Heart right ventricle (tissue), 16 donors: ENCODE measurements at places on chromosomes 12 and 14.

GRCh38 chr14:90533591-90534021 lies 136.8 kb downstream of the CALM1 start:
- DNase-seq: no peak

DNA sequence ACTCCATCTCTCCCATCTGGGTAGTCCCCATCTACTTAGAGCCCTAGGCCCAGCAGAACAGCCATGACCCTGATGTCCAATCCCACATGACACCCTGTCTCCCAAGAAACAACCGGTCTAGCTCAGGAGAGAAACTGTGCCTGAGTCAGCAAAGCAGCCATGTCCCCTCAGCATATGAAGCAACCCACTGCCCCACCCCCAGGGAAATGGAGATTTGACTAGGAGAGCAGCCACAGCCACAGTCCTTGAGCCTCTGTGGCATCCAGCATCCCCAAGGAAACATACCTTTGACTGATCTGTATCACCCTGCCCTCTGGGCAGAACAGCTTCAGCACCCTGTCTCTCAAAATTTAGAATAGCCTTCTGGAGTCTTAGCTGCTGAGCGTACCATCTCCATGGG lies 641.9 kb upstream of the FBXO33 start:
- DNase-seq: no peak

DNA sequence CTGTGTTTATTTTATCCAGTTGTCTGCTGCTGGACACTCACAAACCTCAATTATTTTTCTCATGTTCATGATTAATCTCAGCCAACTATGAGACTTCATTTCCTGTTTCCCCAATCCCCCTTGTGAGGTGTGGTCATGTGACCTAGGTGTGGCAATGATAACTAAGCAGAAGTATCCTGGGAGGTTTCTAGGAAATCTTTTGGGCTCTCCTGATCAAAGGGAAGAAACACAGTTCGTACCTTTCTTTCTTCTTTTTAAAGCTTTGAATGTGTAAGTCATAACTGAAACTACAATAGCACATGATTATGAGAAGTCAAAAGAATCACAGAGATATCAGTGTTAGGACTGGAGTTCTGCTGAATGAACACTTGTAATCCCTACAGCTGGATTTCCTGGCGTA lies 34.4 kb upstream of the MANSC4 start:
- DNase-seq: no peak

GRCh38 chr12:6198051-6198450 lies 2.1 kb upstream of the CD9 start:
- no peak for DNase-seq

- DNase-seq: no peak
Measured at GRCh38 chr12:113722747-113723146, 243.4 kb downstream of the RBM19 start.

DNA sequence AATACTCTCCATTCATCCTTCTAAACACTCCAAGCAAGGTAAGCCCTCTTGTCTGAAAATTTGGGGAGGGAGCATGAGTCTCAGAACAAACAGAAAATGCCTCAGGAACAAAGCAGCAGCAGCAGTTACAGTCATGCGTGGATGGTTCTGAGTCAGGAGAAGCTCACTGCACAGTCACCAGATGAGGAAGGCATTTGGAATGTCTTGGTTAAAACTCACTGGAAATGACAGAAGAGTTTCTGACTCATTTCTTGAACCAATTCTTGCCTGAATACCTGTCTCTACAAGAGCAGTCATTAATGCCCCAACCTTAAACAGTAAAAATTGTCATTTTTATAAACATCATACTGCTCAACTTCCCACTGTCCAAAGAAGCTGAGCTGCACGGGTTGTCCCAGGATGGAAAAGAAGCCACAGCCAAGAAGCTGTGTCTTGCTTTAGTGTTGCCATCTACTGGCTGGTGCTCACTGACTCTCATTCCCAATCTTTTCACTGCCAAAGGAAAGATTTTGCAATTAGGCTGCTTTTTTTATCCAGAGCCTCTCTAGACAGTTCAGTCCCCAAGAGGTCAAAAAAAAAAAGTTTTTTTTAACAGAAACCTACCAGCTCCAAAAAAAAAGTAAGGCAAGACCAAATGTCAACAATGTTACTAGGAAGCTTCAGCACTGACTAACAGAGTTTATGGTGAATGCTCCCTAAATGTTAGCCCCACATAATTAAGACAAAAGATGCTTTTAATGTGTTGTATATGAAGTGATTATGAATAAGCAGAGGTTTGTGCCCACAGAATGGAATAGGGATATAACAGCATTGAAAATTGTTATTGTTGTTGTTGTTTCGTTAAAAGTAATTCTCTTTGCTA lies 40.4 kb downstream of the KICS2 start:
- DNase-seq: no peak

- DNase-seq: no peak
Measured at GRCh38 chr12:108099778-108100489, 29.2 kb upstream of the WSCD2 start.

DNA sequence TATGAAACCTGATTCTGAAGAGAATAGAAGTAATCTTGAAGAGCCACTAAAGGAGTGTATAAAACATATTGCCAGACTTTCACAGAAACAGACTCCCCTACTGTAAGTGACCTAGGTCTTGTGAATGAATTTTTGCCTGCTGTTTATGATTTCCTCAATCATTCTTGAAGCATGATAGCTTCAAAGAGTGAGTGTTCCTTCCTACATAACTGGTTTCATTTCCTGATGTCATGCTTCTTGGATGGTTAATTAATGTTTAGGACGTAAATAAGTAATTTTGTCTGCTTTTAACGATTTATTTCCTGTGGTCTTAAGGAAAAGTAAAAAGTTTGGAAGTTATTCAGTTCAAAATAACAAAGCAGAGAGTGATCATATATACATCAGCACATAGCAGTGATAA lies 129.8 kb downstream of the PIK3C2G start:
- no peak for DNase-seq

GRCh38 chr14:45068396-45068795 lies 15.5 kb upstream of the PRPF39 start:
- DNase-seq: no peak

GRCh38 chr12:32402946-32403345 lies 3.6 kb downstream of the FGD4 start:
- DNase-seq: no peak

- DNase-seq: no peak
Measured at GRCh38 chr12:49030714-49031572, 12.4 kb upstream of the PRKAG1 start.

DNA sequence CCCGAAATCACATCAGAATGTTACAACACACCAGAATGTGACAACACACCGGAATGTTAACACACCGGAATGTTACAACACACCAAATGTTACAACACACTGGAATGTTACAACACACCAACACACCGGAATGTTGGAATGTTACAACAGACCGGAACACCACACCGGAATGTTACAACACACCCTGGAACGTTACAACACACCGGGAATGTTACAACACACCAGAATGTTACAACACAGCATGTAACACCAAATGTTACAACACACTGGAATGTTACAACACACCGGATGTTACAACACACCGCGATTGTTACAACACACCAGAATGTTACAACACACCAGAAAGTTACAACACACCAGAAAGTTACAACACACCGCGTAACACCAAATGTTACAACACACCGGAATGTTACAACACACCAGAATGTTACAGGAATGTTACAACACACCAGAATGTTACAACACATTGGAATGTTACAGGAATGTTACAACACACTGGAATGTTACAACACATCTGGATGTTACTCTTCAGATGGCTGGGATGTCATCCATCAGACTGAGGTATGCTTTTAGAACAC lies 21.1 kb downstream of the CHFR start:
- DNase-seq: no peak

- DNase-seq: no peak
Measured at GRCh38 chr12:42315108-42315507, 10.8 kb downstream of the ZCRB1 start.

DNA sequence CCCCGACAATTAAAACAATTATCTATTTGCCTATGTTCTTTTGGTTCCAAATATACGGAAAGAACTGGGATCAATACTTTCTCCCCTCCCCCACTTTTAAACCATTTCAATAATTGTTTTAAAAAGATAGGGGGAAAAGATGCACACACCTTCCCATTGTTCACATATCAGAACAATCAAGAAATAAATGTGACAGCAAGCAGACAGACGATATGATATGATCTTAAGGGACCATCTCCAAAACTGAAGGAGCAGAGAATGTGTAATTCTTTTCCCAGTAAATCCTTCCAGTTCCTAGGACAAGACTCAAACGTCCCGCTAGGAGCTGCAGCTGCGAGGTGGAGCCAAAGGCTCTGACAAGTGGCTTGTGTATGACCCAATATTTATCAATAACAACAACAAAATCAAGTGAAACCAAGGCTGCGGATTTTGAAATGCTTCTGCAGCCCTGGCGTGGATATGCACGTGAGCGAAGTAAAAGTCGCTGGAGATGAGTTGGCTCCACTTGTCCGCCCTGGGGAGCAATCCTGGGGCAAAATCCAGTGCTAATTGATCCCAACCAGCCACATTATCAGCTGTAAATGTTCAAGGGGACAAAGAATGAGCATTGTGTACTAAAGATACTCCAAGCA lies 8.2 kb upstream of the FOXG1 start:
- DNase-seq: no peak

DNA sequence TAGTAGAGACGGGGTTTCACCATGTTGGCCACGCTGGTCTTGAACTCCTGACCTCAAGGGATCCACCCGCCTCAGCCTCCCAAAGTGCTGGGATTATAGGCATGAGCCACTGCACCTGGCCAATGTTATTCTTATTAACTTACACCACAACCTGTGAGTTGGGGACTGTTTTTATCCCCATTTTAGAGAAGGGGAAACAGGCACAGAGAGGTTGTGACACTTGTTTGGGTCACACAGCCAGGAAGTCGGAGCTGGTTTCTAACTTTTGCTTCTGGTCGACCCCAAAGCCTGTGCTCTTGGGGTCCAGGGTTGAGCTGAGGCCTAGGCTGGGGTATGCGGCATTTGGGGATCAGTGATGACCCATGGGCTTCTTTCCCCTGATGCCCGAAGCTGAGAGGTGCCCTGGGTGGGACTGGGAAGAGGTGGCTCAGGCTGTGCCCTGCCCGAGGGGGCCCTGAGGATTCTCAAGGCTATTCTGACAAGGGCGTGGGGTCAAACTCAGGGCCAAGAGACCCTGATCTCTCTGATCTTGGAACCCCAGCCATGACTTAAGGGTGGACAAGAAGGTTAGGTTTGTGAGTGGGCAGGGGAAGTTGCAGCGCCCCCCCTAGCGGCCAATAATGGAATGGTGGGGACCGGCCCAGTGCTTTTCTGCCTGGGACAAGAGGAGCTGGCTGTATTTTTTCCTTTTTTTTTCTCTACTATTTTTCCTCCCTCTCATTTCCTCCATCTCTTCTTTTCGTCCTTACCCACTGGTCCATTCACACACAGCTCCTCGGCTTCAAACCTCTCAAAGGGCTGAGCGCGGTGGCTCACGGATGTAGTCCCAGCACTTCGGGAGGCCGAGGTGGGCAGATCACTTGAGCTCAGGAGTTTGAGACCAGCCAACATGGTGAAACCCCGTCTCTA lies 3.0 kb downstream of the SDSL start:
- DNase-seq: peak; percentile 29

DNA sequence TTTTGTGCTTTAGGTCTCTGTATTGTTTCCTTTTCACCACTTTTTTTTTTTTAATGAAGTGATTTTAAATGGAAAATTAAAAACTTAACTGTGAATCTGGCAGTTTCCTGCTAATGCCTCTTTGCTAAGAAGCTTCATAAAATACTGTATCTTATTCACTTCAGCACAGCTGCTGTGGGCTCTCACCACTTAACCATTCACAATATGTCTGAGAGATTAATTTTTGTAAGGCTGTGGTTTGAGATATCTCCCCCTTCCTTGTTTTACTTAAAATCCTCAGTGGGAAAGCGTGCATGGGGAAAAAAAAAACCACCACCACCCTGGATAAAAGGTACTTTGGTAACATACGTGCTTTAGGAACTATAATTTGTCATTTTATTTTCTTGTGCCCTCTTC lies 115.9 kb downstream of the ETV6 start:
- no peak for DNase-seq

GRCh38 chr12:79558924-79559469 lies 131.8 kb downstream of the PAWR start:
- DNase-seq: no peak

GRCh38 chr14:84162633-84163032 lies 1367.3 kb upstream of the FLRT2 start:
- DNase-seq: no peak

DNA sequence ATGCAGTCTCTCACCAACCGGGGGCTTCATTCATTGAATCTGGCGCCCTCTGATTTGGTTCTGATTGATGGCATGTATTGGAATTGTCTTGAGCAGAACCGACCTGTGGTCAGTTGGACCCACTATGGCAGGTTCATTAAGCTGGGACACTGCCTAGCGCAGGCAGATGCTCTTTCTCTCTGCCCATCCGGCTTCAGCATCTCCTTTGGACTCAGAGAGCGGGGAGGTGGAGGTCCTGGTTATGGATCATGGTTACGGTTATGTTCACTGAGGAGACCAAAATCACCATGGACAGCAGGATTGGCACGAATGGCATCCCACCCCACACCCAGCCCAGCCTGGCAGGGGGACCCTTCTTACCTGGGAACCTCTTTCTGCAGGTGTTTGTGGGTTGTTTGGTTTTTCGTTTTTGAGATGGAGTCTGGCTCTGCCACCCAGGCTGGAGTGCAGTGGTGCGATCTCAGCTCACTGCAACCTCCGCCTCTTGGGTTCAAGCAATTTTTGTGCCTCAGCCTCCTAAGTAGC lies 16.4 kb upstream of the BCL7A start:
- no peak for DNase-seq

DNA sequence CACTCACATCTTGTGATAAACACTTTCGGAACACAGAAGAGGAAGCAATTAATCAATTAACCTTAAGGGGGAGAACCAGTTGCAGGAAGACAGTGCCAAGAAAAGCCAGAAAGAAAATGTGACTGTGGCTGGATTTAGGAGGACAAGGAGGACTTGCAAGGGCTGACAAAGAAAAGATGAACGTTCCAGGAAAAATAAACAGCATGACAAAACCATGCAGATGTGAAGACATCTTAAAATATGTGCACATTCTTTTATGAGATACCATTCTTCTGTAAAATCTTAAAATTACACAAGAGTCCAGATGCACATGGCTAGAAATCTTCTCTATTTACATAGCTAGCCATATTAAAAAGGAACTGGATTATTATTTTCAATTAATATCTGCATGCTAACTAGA lies 33.4 kb downstream of the KITLG start:
- no peak for DNase-seq

GRCh38 chr14:102591372-102591943 lies 991 bp upstream of the RCOR1 start:
- peak; percentile 51 for DNase-seq

- DNase-seq: no peak
Measured at GRCh38 chr14:99596772-99597171, 7.2 kb downstream of the CCDC85C start.

DNA sequence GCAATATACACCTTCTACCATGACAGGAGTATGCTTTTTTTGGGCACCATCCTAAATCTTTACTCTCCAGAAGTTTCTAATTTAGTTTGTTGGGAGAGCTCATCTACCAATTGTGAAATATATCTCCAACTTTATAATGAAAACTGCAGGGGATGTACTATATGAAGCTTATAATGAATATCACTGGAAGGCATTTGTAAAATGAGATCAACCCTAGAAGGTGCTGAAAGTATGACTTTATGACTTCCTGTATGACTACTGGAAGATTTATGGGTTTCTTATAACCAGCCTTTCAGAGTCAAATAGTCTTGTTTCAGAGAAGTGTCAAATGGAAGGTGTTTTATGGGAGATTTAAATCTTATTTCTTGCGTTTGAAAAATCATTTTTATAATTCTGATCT lies 122.9 kb downstream of the MYRFL start:
- no peak for DNase-seq

GRCh38 chr12:46659032-46659650 lies 166.7 kb downstream of the SLC38A4 start:
- no peak for DNase-seq
